ENCODE measurements at places on chromosomes 7 and 10.
A peak's percentile ranks its signal among the peaks of the same experiment; 100 is the strongest.

DNA sequence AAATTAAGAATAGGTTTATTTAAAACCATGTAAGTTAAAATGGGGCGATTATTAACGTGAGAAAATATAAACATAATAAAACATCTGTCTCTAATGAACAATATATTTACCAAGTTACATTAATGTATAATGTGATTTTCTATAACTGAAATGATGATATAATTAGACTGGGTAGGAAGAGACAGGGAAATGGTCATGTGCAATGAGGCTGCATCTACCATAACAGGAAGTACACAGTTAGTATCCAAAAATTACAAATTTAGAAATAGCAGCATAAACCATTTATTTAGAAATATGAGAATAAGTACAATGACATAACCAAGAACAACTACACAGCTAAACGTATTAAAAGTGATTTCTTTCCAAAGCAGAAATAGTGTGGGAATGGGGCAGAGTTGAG is 25.8 kb upstream of the BET1 start:
- DNase-seq, result no peak

- no peak for DNase-seq
These were observed 4.8 kb downstream of the UPK3B start for GRCh38 chr7:76514926-76515771.

DNA sequence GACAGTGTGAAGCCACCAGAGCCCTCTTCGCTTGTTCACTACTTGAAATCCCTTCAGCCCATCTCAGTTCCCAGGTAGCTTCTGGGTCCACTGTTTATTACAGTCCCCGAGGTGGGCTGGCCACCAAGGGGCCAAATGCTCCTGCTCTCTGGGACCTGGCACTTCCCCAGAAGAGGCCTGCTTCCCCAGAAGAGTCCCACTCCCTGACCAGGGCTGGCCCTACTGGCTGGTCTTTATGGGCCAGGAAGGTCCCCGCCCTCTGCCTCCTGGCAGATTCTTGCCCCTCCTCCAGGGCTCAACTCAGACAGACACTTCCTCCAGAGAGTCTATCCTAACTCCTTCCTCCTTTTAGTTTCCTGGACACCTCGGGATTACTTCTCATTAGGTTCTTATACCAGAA is 70.7 kb upstream of the LRRC18 start:
- DNase-seq, result no peak

GRCh38 chr7:124575176-124575575 is 190.4 kb downstream of the GPR37 start:
- no peak for DNase-seq

- DNase-seq, result no peak
These were observed 7.7 kb upstream of the HYCC1 start for GRCh38 chr7:23021596-23021995.

- DNase-seq, result no peak
These were observed 22.1 kb upstream of the PPP1R17 start for GRCh38 chr7:31664890-31665289.

GRCh38 chr10:58384095-58384494 is 1.1 kb upstream of the TFAM start:
- no peak for DNase-seq

GRCh38 chr10:97406064-97406463 is 4.9 kb upstream of the RRP12 start:
- DNase-seq, result no peak

GRCh38 chr10:77864151-77864851 is 62.3 kb downstream of the DLG5 start:
- DNase-seq, result no peak

- DNase-seq, result no peak
These were observed 62.7 kb downstream of the ENTPD1 start for GRCh38 chr10:95818668-95819067.

- DNase-seq, result peak; percentile 63
These were observed at the start of gene EPDR1 for GRCh38 chr7:37920305-37920848. TSS of gene EPDR1 (plus strand) at chr7:37920640. CDS start at chr7:37920940, 300 bp downstream.

DNA sequence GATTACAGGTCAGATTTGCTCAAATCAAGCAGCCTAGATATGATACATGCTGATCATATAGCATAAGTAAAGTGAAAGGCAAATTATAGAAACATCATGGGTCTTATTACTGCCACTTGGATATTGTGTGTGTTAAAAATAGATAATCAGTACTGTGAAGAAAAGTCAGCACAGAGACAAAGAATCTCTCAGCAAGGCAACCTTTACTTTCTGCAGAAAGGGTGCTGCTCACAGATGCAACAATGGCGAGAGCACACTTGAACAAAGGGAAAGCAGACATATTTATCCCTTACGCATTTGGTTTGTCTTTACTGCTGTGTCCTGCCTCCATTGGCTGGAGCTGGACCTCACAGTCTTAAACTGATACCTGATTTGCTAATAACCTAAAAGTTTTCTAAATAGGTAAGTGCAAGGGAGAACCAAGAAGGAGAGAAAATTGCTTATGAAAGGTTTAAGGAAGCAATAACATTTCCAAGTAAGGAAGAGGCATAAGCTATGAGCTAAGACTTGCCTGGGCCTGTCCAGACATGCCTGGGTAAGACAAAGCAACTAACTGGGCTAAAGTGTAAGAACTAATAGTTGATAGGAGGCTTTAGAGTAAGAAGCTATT is 1310.8 kb upstream of the LRRTM3 start:
- DNase-seq, result no peak
